ENCODE measurements at places on chromosomes 4 and X. TPM values are rescaled to one million over a fixed set of nuclear protein-coding genes. Genes with fewer than 3 reads are reported as not detected.

DNA sequence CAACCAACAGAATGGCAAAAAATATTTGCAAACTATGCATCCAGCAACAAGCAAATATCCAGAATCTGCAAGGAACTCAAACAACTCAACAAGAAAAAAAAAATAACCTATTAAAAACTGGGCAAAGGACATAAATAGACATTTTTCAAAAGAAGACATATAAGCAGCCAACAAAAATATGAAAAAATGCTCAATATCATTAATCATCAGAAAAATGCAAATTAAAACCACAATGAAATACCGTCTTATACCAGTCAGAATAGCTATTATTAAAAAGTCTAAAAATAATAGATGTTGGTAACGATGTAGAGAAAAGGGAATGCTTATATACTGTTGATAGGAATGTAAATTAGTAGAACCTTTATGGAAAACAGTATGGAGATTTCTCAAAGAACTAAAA is 53.4 kb downstream of the WDR19 start:
- no peak for DNase-seq

DNA sequence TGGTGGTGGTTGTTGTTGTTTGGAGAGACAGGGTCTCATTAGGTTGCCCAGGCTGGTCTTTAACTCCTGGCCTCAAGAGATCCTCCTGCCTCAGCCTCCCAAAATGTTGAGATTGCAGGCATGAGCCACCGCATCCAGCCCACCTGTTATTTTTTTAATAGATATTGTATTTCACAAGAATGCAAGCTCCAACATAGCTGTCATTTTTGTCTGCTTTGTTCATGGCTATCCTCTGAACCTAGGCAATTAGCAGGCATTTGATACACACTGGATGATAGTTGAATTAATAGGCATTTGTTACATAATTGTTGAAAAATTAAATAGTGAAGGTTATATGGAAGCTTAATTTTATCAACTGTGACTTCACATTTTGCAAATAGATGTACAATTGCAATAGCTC is 64.7 kb downstream of the BANK1 start:
- no peak for DNase-seq

- DNase-seq, result no peak
Observed at GRCh38 chr4:119932277-119932676, 134.4 kb downstream of the MAD2L1 start.

GRCh38 chr4:38174801-38175200 is 214.6 kb downstream of the PTTG2 start:
- DNase-seq, result no peak

GRCh38 chr4:4542774-4543485 is 1.1 kb upstream of the STX18 start:
- DNase-seq, result no peak

DNA sequence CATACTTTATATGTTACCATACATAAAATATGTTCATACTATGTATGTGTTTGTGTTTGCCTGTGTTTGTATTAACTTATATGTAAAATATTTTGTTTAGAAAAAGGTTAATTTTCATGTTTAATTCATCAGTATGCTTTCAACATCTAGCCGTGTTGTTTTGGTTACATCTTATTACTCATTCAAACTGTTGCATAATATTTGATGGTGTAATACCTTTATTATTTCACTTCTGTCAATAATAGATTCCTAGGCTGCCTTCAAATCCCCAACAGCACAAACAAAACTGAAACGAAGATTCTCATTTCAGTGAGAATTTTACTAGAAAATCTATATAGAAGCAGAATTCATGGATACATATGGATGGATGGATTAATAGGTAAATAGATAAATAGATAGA is 462.3 kb upstream of the ADGRL3 start:
- DNase-seq, result no peak

- no peak for DNase-seq
Observed at GRCh38 chr4:8282742-8283141, 13.2 kb downstream of the HTRA3 start.

DNA sequence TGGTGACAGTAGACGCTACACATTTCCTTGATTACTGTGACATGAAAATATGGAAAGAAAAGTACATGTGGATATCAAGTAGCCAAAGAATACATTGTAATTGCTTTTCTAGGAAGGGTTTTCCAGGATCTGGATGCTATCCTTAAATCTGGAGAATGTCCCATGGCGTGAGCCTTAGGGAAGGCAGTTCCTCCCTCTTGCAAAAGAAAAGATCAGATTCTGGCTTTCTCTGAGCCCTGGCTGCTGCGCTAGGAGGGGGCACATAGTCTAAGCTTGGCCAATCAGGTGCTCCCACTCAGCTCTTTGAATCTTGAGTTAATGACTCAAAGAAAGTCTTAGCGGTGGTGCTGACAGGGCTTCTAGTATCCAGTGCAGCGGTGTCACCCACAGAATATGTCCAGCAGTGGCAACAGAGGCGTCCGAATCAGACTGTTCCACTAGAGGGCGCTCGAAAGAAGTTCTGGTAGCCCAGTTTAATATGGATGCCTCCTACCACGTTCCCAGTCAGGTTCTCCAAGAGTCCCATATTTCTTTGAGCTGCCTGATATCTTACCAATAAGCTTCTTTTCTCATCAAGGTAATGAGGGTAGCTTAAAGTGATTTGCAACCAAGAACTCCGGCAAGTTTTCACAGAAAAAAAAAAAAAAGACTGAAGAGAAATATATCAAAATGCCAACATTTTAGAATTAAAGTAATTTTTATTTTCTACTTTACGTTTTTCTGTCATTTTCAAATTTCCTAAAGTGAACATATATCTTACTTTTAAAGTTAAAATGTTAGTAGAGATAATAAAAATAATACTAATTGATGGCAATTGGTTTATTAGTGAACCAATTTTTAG is 213.4 kb upstream of the S100G start:
- DNase-seq, result peak; percentile 82

- peak; percentile 59 for DNase-seq
Observed at GRCh38 chrX:153687121-153688039, at the start of gene SLC6A8. SLC6A8 (plus strand) TSS chrX:153687926; CDS start chrX:153688575, 649 bp downstream.

DNA sequence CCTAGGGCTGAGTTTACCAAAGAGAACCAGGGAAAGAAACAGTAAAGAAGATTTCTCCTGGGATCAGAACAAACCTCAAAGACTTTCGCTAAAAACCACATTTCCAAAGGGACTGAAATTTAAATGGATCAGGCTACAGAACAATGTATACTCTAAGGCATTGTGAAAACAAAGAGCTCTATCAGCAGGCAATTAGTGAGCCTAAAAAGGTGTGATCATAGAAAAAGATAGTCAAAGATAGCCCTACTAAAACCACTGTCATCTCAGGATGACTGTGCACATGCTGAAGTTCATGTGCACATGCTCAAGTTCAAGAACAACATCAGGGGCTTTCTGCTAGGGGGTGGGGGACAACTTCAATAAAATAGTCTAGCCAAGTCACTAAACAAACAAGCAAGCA is 12.9 kb upstream of the SMIM10L2A start:
- DNase-seq, result no peak

DNA sequence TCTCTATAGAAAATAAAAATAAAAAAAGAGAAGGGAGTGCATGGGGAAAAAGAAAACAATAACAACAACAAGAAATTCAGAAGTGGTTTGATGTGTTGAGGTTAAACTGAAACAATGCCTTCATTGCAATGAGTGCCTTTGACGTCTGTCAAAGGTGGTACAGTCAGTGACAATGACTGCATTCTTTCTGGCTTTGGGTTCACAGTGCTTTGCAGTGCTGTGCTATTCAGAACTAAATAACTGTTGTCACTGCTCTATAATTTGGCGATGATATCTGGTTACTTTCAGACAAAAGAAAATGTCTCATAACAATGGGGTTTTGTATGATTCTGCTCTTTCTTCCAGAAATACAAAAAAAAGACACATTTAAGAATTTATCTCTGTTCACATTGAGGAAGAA is 488.6 kb upstream of the MAGEB2 start:
- DNase-seq, result peak; percentile 9

GRCh38 chrX:39689376-39690104 is 408.2 kb downstream of the BCOR start:
- no peak for DNase-seq

DNA sequence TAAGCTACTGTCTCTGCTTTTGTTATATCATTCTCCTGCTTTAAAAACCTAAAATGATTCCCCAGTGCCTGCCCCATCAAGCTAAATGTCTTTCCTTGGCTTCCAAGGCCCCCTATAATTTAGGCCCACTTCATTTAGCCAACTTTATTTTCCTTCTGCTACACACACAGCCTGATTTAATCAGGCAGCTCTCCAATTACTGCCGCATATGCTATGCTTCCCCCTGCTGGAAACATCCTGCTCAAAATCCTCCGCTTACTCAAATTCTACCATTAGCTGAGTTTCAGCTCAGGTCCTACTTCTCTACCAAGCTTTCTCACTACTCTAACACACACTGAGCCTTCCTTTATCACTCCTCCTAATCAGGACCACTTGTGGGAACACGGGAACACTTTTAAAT is 17.0 kb downstream of the LAMP2 start:
- DNase-seq, result peak; percentile 64

DNA sequence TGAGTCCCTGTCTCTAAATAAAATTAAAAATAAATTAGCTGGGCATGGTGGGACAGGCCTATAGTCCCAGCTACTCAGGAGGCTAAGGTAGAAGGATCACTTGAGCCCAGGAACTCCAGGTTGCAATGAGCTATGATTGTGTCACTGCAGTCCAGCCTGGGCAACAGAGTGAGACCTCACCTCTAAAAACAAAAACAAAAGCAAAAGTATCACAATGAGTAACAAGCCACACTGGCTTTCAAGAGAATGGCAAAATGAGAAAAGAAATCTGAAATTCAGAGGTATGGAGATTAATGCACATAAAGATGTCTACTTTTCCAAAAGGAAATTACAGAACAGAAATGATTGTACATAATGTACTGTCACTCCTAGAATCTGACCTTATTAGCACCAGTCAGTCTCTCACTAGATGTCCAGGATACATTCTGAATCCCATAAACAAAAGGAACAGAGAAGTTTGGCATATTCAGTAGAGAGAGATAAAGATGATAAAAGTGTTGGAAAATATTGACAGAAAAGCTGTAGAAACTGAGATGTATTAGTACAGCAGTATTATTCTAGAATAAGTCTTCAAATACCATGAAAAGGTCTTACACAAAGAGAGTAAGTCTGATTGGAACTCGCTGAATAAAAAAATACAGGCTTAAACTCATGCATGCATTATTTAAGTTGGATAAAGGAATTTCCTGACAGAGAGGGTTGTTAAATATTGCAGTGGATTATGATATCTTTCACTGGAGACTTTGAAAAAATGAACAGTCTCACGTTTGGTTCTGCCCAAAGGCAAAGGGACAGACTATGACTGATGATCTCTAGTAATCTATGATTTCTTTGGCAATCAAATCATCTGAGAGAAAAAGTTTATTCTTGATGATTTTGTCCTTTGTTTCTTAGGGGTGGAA is 102.5 kb downstream of the SH3RF1 start:
- DNase-seq, result no peak

DNA sequence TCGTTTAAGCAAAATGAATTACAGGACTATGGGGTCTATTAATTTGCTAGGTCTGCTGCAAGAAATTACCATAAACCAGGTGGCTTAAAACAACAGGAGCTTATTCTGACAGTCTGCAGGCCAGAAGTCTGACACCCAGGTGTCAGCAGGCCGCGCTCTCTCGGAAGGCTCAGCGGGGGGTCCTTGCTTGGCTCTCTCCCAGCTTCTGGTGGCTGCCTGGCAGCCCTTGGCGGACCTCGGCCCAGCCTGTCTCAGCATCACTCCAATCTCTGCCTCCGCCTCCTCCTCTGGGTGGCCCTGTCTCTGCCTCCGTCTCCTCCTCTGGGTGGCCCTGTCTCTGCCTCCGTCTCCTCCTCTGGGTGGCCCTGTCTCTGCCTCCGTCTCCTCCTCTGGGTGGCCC is 580.5 kb upstream of the FAT1 start:
- no peak for DNase-seq

DNA sequence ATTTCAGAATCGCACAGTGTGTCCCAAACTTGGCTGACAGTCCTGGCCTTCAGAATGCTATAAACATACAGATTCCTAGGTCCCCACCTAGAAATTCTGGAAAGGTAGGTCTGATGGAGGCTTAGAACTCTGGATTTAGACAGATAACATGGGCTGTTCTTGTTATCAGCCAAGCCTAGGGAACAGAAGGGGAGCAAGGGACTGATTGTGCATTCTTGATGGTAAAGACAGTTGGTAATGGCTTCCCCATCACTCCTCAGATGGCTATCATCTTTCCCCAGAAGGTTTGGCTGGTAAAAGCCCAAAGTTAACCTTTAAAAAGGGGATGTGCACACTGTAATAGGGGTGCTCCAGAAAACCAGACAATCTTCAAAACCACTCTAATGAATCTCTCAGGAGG is 35.7 kb downstream of the DIPK2B start:
- no peak for DNase-seq

DNA sequence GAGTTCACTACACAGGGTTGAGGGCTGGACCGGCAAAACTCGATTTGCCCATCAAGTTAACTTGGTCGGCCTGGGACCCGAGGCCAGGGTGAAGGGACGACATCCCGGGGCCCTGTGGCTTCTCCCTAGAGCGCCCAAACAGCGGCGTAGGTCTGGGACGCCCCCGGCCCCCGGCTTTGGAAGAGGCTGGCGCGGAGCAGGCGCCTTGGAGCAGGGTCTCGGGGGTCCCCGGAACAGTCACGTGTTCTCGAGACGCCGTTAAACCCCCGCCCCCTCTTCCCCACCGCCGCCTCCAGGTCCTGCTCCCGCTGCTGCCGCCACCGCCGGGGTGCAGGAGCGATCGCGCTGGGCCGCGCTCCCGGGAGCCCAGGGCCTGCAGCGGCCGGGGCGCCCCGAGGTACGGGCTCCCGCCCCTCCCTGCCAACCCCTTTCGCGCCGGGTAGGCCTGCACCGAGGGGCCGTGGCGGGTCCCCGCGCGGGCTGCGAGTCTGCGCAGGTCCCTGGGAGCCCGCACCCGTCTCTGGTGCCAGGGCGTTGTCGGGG is at the start of gene NPY5R:
Gene NPY5R, plus strand, starts transcription at position 289 of the 543 bp plus-strand sequence. CDS start 6,382 bp downstream, outside the sequence.
- DNase-seq, result no peak

GRCh38 chrX:107747596-107748161 is 27.9 kb downstream of the TSC22D3 start:
- no peak for DNase-seq

GRCh38 chrX:101693476-101693875 is 33.8 kb upstream of the ARMCX2 start:
- no peak for DNase-seq

CENPVL2 gene
- not detected for total RNA-seq

APOOL gene
- total RNA-seq, result 18.3 TPM

RS1 gene
- 0.08 TPM for total RNA-seq

ADGRL3 gene
- 1.0 TPM for total RNA-seq

SMIM10 gene
- 0.26 TPM for total RNA-seq

TRPC3 gene
- not detected for total RNA-seq

SSX4B gene
- total RNA-seq, result 0.42 TPM

CFP gene
- total RNA-seq, result 0.95 TPM

APOO gene
- 38.6 TPM for total RNA-seq

GAGE12H gene
- 25.4 TPM for total RNA-seq

TCP11X2 gene
- not detected for total RNA-seq

NLGN3 gene
- total RNA-seq, result 0.24 TPM

Data from SK-MEL-5 (cell line).